Stimulated activated CD4-positive, alpha-beta T cell treated with anti-CD3 and anti-CD28 coated beads, TNF-alpha, amount 100 ng/mL, for 48 hours (primary cell): ENCODE measurements at places on chromosomes 13 and 19.

DNA sequence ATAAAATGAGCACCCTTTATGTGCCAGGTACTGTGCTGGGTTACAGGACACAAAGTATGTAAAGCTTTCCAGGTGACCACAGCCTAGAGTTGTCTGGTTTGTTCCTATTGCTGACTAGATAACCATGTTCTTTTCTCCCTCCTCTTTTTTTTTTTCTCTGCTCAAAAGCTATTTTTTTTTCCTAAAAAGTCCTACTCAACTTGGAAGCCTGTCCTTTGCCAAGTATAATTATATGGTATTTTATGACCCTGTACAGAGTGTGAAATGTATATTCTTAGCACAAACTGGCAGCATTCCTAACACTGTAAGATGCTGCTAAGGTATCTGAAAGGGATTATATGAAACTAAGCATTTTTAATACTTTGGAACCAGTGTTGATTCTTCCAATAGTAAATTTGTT, 171.0 kb downstream of the GPC6 start:
- DNase-seq, result no peak

GRCh38 chr13:96214824-96215445, 125.0 kb downstream of the HS6ST3 start:
- no peak for DNase-seq

GRCh38 chr13:97261254-97262005, 39.3 kb downstream of the MBNL2 start:
- DNase-seq, result no peak

- DNase-seq, result no peak
These were observed 7.6 kb upstream of the HMG20B start for GRCh38 chr19:3565139-3565538.

- DNase-seq, result no peak
These were observed 278.9 kb downstream of the LMO7 start for GRCh38 chr13:75915066-75915465.

GRCh38 chr19:44164673-44165512, at the start of gene ZNF226:
TSS of gene ZNF226 (plus strand) at chr19:44165100. CDS start at chr19:44170081, 4,981 bp downstream.
- peak; percentile 72 for DNase-seq

- no peak for DNase-seq
These were observed 3.0 kb upstream of the CEACAM1 start for GRCh38 chr19:42531313-42531712.

- DNase-seq, result no peak
These were observed 18.5 kb downstream of the TMED1 start for GRCh38 chr19:10817291-10818038.

- DNase-seq, result no peak
These were observed 827.6 kb downstream of the DACH1 start for GRCh38 chr13:71039440-71039839.

DNA sequence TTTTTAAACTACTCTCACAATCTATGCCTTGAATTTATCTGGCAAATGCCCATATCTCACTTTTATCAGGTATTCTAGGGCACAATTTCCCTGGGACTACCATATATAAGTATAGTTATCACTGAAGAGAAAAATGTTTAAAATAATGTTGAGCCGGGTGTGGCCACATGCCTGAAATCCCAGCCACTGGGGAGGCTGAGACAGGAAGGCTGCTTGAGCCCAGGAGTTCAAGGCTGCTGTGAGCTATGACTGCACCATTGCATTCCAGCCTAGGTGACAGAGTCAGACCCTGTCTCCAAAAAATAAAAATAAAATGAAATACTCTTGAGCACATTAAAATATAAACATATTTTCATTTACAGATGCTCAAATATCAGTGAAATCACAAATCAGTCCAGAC, 4.1 kb downstream of the KATNAL1 start:
- no peak for DNase-seq
